ENCODE measurements at places on chromosomes 16 and 17.
A peak's percentile ranks its signal among the peaks of the same experiment; 100 is the strongest.

- no peak for DNase-seq
These were observed 2.3 kb upstream of the SLC16A11 start for GRCh38 chr17:7046127-7046724.

DNA sequence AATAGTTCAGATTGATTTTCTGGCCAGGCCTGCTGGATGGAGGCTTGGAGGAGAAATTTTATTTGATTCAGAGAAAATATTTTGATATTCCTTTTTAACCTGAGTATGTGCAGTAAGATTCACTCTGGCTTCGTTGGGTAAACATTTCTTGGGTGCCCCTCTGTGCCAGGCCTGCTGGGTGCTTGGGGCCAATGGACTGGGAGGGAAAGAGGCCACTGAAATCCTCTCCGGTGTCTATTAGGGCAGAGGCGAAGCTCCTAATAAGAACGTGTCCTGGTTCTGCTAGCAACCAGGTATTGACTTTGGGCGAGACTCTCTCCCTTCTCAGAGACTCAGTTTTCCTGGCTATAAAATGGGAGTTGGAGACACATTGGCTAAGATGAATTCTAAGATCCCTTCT, 122.5 kb downstream of the CYLD start:
- no peak for DNase-seq

DNA sequence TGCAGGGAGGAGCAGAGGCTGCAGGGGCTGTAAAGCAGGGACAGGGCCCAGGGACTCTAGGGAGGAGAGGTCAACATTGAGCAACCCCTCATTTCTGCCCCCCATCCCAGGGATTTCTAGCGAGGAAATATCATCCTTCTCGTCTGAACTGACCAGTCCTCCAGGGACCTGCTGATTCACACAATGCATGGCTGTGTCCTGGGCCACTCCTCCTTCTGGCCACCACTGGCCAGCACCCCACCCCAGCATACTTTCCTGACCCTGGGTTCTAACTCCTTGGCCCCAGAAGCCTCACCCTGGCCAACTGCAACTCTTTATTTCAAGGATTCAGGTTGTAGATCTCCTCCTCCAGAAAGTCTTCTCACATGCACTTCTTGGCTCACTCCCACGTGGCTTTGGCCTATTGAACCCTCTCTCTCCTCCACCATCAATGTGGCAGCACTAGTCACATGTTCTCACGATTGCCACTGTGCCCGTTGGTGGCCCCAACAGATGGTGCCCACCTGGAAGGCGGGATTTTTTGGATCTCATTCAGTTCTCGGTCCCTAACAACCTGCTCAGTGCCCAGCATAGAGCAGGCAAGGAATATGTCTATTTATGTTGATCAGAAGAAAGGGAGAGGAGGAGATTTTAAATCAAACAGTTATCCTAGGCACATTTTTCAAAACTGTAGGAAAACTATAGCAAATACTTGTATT, 41.5 kb downstream of the CUEDC1 start:
- no peak for DNase-seq

DNA sequence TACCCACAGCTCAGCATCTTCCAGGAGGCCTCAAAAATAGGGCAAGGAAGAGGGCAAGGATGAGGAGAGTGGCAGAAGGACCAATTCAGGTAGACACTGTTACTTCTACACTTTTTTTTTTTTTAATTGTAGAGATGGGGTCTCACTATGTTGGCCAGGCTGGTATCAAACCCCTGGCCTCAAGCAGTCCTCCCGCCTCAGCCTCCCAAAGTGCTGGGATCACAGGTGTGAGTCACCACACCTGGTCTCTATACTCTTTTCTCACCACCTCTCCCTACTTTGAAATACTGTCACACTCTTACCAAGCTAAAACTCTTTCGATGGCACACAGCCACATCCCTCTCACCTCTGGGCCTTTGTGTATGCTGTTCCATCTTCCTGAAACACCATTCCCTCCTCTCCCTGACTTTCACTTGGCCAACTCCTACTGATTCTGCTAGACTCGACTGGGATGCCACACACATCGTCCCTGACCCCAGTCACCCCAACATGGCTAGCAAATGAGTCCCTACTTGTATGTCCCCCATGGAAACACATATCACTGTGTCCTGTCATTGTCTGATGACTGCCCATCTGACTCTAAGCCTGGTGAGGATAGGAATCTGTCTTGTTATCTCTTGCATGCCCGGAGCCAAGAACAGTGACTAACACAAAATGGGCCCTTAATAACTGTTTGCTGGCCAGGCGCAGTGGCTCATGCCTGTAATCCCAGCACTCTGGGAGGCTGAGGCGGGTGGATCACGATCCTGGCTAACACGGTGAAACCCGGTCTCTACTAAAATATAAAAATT, 7.2 kb upstream of the SLC43A2 start:
- DNase-seq, result no peak

GRCh38 chr17:74768069-74768762, 7.9 kb downstream of the NAT9 start:
- DNase-seq, result no peak

DNA sequence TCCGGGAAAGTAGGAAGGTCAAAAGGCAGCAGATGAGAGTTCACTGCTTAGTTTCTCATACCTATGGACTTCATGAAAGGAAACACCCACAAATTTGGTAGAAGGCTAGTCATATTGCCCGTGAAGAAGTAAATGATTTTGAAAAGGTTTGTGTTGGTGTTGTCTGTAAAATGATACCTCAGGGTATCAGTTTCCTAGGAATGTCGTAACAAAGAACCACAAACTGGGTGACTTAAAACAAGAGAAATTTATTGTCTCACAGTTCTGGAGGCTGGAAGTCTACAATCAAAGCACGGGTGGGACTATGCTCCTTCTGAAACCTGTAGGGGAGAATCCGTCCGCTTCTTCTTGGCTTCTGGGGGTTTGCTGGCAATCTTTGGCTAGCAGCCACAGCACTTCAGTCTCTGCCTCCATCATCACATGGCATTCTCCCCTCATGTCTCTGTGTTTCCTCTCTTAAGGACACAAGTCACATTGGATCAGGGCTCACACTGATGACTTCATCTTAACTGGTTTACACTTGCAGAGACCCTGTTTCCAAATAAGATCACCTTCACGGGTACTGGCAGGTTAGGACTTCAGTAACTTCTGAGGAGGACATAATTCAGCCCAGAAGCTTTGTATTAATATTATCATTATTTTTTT, 2.0 kb upstream of the NAE1 start:
- no peak for DNase-seq

GRCh38 chr17:10785295-10785694, 18.6 kb downstream of the TMEM238L start:
- DNase-seq, result no peak

- DNase-seq, result no peak
These were observed 274.0 kb downstream of the PHKB start for GRCh38 chr16:47734987-47735594.

DNA sequence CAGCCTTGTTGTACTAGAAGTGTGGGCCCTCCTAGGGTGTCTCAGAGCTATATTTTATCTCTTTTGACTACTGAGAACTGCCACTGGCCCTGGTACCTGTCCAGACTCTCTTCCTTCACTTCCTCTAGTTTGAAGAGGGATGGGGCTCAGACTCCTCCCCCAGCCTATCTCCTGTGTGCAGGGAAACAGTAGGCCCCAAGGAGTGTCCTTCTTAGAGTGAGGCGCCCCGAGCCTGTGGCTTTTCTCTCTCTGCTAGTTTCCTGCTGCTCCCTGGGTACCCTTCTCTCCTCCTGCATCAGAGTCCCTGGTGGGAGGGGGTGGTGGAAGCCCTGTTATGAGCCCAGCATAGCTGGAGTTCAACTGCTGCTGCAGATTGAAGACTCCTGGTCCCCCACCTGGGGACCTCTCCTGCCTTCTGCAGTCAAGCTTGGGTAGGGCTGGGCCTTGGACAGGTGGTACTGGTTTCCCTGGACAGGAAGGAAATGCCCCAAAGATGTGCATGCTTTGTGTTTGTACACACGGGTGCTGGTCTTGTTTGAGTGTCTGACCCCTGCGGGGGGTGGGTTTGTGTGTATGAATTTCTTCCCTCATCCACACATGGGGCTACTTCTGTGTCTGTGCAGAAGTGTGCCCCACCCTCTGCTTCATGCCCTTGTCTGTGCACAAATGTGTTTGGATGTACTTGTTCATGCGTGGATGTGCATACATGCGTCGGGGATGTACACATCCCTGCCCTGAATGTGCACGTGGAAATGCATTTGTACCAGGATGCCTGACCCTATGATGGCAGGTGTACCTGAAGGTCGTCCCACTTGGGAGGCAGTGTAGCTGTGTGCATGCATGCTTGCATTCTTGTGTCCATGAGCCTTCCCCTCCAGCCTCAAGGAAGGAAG, 6.9 kb downstream of the RARA start:
- DNase-seq, result no peak

DNA sequence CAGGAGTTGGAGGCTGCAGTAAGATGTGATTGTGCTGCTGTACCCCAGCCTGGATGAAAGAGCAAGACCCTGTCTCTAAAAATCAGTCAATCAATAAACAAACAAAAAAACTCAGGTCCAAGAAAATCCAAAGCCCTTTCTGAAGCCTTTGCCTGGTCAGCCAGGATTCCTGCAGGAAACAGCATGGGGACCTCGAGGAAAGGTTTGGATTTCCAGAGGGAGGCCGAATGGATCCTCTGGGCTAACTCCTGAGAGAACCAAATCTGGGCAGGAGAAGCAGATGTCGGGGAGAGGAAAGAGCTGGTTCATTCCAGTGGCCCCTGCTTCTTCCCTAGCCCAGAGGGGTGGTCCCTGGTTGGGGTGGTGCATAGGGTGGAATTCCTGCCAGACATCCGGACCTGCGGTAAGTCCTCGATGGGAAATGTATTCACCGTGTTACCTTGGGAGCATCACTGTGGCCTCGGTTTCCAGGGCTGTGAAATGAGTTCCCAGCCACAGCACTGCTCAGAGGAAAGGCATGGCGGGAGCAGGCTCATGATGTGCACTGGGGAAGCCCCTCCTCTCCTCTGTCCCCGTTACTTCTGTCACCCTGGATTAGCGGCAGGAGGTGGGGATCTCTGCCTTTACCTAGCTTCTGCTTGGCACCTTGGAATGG, 75.1 kb downstream of the CYLD start:
- DNase-seq, result no peak

- no peak for DNase-seq
These were observed 225.7 kb downstream of the CBLN1 start for GRCh38 chr16:49055824-49056545.

DNA sequence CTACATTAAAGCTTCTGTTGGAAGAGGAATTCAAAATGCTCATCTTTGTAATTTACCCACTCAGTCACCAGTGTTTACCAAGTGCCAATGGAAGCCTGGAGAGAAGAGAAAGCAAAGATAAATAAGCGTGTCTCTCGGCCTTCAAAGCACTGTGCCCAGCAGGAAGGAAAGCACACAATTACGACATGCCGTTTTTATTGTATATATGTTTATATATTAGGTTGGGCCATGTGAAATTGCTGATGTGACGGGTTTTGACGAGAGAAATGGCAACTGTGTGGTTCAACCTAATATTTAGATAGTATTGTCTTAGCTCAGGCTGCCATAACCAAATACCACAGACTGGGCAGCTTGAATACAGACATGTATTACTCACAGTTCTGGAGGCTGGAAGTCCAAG, 79.3 kb upstream of the HSBP1 start:
- DNase-seq, result no peak

GRCh38 chr16:19886073-19886941, 1.7 kb upstream of the GPRC5B start:
- DNase-seq, result peak; percentile 49

GRCh38 chr16:2500918-2501750, 12.6 kb upstream of the ATP6V0C start:
- DNase-seq, result peak; percentile 58

DNA sequence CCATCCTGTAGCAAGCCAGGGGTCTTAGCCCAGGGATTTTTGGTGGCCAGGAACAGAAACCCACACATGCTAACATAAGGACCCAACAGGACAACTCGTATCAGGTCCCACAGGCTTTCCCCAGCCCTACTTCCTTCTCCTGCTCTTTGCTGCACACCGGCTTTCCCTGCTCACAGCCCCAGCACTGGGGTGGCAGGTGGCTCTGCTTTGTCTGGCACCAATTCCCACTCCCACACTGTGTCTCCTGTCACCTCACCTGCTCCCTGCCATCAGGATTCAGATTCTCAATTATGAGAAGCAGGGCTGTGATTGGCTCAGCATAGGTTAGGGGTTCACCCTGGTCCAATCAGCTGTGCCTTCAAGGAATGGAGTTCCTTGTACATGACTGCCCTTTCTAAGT, 94.1 kb downstream of the TMEM132E start:
- no peak for DNase-seq

GRCh38 chr17:65156185-65156834, 19.1 kb downstream of the RGS9 start:
- DNase-seq, result no peak

DNA sequence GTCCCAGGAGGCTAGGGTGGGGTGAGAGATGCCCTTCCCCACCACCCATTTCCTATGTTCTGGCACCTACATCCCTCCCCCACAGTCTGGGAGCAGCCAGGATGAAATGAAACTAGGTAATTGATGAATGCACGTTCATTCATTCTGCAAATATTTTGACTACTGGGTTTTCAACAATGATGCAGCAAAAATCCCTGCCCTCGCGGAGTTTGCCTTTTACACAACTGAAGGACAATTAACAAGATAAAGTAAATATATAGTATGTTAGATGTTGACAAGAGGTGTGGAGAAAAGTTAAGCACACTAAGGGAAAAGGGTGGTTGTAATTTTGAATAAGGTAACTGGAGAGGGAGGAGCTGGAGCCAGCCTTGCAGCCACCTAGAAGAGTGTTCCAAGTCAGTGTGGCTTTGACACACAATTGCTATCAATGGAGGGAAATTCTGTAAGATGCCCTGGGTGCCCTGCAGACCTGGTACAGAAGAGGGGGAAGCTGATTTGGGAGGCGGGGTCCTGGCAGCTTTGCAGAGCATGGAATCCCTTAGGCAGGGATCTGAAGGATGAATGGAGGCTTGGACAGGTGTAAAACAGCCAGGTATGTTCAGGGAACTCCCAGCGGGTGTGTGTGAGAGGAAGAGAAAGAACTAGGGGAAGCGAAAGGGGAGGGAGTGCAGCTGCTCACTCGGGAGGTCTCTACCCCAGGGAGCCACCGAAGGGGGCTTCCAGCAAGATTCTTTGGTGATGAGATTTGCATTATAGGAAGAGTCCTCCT, 2.5 kb downstream of the TMEM92 start:
- no peak for DNase-seq

DNA sequence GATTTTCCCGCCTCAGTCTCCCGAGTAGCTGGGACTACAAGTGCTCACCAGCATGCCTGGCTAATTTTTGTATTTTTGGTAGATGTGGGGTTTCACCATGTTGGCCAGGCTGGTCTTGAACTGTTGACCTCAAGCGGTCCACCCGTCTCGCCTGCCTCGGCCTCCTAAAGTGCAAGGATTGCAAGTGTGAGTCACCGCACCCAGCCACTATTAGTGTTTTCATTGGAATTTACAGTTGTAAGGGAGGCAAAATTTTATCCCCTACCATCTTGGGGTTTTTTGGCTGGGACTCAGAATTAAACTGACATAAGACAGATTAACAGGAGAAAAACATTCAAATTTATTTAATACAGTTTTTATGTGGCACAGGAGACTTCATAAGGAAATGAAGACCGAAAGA, 12.3 kb upstream of the MYCBPAP start:
- no peak for DNase-seq

- DNase-seq, result no peak
These were observed 2.1 kb upstream of the ZSCAN10 start for GRCh38 chr16:3101018-3101840.

Data from activated CD4-positive, CD25-positive, alpha-beta regulatory T cell (primary cell).